ENCODE measurements at places on chromosomes 4 and X.

- DNase-seq: peak; percentile 50
Observed at GRCh38 chrX:155997436-155997835, at the start of gene IL9R. Gene IL9R (plus strand): TSS chrX:155997696. CDS start chrX:155997760, 64 bp downstream.

- DNase-seq: no peak
Observed at GRCh38 chr4:88737307-88737941, 39.8 kb upstream of the NAP1L5 start.

DNA sequence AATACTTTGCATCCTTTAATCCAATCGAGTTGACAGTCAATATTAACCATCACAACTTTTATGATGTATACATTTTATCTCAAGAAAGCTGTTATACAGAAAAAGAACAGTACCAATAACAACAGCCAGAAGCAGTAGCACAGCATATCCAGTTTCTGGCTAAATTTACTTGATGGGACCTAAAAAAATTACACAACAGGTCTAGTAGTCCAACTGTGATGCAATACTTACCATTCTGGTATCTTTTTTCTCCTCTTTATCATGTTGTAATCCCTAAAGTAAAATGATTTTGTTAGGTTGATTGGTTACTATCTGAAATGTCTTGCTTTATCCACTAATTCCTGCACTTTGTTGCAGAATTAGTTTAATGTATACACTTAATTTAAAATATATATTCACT, 1150.6 kb downstream of the FAT4 start:
- DNase-seq: no peak

- DNase-seq: no peak
Observed at GRCh38 chrX:21883258-21883657, 27.5 kb downstream of the YY2 start.

DNA sequence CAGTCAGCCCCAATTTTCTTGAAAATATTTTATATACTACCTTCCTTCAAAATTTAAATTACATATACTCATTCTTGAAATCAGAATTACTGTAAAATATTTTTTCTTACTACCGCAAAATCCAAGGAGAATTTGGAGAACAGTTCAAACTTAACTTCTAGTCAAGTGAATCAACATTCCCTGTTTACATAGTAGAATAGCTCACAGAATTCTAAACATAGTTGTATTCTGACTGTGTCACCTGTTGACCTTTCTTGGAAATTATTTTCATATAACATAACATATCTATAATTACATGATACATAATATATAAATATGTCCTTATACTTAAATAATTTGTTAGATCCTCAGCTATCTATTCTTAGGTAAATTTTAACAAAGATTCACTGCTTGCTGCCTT, 31.0 kb upstream of the FGF5 start:
- no peak for DNase-seq

DNA sequence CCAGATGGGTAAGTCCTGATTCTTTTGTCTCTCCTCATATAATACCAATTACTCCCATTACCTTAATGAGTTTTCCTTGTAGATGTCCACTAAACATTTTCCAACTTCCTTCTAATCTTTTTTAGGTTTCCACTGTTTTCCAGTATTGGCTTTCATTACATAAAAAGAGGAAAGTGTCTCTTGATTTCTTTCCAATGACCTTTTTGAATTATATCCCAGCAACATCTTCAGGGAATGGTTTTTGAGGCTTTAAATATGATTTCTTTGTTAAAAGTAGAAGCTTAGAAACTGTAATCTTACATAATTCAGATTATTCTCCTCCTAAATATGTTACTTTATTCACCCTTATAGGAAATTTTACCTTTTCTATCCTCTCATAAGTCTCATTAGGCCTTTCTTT, 135.0 kb downstream of the AWAT2 start:
- DNase-seq: no peak

GRCh38 chrX:151983186-151983585, 8.7 kb upstream of the GABRE start:
- DNase-seq: no peak

- no peak for DNase-seq
Observed at GRCh38 chrX:30005813-30006212, 209.6 kb upstream of the MAGEB2 start.

DNA sequence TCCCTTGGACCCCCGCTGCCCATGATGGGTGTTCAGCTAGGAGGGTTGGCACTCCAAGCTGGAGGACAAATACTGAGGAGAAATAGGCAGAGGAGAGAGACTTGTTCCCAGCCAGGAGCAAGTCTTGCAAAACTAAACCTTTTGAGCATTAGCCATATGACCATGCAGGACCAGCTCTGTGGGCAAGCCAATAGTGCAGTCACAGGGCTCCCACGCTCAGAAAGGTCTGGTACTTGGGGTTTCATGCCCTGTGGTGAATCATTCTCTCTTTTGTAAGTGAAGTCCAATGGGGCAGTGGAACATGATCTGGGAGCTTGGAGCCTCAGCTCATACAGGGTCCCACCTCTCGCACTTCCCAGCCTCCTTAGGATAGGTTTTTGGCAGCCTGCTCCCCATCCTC, 300.9 kb downstream of the BCOR start:
- DNase-seq: no peak

DNA sequence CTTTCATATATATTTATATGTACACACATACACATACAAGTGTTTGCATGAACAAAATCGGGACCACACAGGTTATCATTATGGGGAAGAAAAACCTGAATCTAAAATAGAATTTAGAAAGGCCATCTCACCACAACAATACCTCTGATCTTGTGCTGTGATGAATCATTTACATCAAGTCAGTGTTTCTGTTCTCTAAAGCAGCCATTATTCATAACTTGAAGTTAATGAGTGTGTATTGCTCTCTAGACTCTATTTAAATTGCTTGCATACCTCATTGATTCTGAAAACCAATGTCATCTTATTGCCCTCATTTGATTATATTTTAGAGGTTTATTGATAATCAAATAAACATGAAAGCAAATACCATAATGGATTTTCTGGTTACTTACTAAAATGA, 71.6 kb downstream of the FAM114A1 start:
- no peak for DNase-seq

DNA sequence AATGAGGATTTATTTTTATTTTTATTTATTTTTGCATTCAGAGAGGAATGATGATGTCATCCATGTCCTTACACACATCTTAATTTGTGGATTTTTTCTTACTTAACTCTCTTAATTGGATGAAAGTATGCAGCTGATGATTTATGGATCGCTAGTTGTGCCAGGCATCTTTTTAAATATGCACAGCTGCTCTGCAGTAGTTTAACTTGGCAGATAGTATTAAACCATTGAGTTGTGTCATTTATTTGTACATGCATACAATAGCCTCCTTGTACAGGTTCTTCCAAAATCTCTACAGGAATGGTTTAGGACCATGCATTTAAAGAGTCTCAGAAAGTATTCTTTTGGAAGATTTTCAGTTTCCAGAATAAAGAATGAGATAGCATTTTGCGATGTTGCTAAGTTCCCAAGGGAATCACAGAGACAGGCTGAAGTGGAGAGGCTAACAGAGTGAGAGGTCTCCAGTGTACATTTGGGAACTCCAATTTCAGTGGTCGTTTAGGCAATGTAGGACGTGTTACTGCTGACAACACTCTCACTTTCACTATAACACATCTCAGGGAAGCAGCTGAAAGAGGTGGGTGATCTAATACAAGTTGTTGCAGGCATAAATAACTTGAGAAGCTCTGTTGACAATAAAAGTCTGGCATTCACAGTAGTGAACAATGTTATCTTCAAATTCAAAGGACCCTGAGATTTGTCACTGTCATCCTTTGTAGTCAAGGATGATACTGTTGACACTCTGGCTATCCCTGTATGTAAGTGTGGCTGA, 49.9 kb upstream of the SCRG1 start:
- DNase-seq: no peak

DNA sequence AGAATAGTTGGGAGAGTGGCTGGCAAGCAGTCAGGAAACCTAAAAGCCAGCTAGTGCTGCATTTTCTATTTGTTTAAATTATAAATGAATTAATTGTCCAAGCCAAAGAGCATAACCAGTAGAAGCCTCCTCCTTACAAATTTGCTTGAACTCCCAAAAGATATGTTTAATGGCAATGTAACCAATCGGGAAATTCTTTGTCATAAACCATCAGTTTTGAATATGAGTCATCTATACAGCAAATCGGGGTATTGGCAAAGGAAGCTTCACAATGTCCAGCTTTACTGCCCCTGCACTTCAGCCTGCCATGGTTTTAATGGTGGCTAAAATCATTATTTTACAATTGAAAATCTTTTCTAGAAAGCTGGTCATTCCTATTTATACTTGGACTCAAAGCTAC, 216.6 kb downstream of the SHROOM3 start:
- no peak for DNase-seq

- DNase-seq: no peak
Observed at GRCh38 chr4:5619913-5620625, 88.3 kb downstream of the EVC2 start.

GRCh38 chrX:8815460-8816065, 14.4 kb upstream of the FAM9A start:
- DNase-seq: no peak

DNA sequence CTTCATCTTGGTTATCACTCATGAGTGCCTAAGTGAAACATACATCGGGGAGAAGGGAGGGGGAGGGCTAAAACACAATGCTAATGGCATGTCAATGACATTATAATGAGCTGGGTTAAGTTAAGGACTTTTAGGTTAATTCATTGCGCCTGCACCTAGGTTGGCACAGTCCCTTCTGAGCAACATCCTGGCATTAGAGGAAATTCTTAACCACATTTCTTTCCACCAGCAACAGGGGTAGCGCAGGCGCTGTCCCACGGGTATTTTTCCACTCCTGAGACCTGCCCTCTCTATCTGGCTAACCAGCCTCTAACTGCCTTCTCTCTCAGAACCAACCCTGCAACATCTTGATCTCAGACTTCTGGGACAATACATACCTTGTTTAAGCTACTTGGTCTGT, 39.0 kb upstream of the PROM1 start:
- no peak for DNase-seq

DNA sequence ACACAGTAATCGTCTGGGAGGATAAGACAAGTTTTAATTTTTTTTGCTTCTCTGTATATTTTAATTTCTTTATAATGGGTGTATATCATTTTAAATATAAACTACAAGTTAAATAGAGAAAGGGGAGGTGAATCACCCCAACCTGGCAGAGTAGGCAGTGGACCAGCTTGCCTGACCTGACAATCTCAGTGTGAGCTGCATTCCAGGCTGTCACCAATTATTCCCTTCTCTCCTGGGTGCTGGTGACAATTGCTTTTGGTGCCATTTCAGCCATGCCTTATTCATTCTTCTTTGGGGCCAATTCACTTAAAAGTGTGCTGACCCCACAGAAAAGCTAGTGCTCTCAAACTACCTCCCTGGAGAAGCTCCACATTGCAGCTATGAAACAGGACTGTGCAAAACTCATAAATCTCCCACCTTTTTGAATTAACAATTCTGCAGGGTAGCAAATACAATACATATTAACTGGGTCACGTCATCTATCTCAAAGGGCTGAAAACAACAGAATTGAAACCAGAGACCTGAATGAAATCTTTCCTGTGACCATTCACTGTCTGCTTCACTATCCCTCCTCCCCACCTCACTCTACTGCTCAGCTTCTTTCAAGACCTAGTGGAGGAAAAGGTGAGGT, 359.0 kb downstream of the HS3ST1 start:
- no peak for DNase-seq

- no peak for DNase-seq
Observed at GRCh38 chr4:157265281-157265680, 44.8 kb downstream of the GRIA2 start.

- DNase-seq: no peak
Observed at GRCh38 chr4:7075962-7076695, 8.3 kb upstream of the GRPEL1 start.

GRCh38 chr4:41661442-41662076, 87.0 kb downstream of the PHOX2B start:
- DNase-seq: peak; percentile 20

GRCh38 chr4:183760326-183760725, 101.2 kb downstream of the TRAPPC11 start:
- DNase-seq: no peak

- DNase-seq: no peak
Observed at GRCh38 chr4:123478859-123479345, 82.3 kb downstream of the SPRY1 start.

- no peak for DNase-seq
Observed at GRCh38 chr4:54006755-54007154, 57.6 kb downstream of the CHIC2 start.

- no peak for DNase-seq
Observed at GRCh38 chrX:11579636-11580600, 85.8 kb downstream of the ARHGAP6 start.

GRCh38 chr4:11724731-11725130, 296.0 kb upstream of the HS3ST1 start:
- DNase-seq: no peak

- no peak for DNase-seq
Observed at GRCh38 chrX:136354201-136354600, 53.4 kb downstream of the ADGRG4 start.

- DNase-seq: no peak
Observed at GRCh38 chr4:88859191-88859812, 161.7 kb upstream of the NAP1L5 start.

DNA sequence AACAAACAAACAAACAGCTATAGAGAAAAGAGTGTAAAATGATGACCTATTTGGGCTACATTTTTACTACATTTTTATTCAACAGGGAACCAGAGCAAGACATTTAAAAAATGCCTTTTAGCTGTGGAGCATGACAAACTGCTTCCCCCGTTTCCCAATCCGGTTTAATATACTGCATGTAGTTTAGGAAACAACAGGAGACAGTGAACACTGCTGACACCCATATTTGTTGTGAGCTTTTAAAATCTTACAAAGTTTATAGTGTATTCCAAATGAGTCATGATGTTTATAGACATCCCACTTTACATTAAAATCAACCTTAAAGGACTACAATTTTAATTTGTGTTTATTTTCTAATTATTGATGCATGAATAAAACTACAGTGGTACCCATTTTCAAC, 1238.3 kb downstream of the TECRL start:
- no peak for DNase-seq
